Anterior cingulate cortex (tissue), 58 donors: ENCODE measurements at places on chromosomes 11 and 22.

GRCh38 chr11:70637949-70638583, 239.7 kb downstream of the CTTN start:
- DNase-seq, result peak; percentile 74

GRCh38 chr11:17568944-17569343, 21.9 kb downstream of the OTOG start:
- DNase-seq, result no peak

DNA sequence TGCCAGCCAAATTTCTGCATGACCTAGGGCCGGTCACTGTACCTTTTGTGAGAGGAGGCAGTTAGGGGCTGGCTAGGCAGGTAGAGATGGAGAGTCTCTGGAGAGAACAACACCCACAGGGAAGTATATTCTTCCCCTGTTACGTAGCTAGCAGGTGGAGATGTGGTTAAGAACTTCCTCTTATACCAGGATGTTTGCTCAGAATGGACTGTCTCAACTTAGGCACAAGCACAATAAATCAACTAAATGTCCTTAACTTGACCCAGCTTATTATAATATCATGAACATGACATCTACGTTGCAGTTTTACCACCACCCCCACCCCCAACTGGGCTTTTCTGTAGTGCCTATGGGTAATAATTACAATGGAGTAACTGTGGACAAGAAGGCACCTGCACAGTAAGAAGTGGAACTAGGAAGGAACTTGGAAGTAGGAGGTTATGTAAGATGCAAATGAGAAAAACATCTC, 60.7 kb upstream of the MPEG1 start:
- DNase-seq, result no peak

GRCh38 chr11:29023761-29024160, 915.6 kb downstream of the METTL15 start:
- no peak for DNase-seq
